ENCODE measurements at places on chromosomes 7 and 10. TPM values are rescaled to one million over a fixed set of nuclear protein-coding genes. Genes with fewer than 3 reads are reported as not detected.

Gene FOXI2
- 0.05 TPM for polyA plus RNA-seq

Gene CAV2
- polyA plus RNA-seq: 20.4 TPM

Gene EIF3B
- polyA plus RNA-seq: 78.1 TPM

Gene VWA2
- polyA plus RNA-seq: 0.22 TPM

Gene VSTM4
- 0.80 TPM for polyA plus RNA-seq

Gene BLNK
- 103 TPM for polyA plus RNA-seq

Gene TAF3
- 2.7 TPM for polyA plus RNA-seq

Gene EPDR1
- 5.5 TPM for polyA plus RNA-seq

Gene HERC4
- 19.5 TPM for polyA plus RNA-seq

Gene NUDT1
- polyA plus RNA-seq: 42.4 TPM

Gene CPVL
- 18.7 TPM for polyA plus RNA-seq

Gene PPP1R3A
- polyA plus RNA-seq: not detected

Gene CYP17A1
- 0.20 TPM for polyA plus RNA-seq

Gene IL2RA
- 9.7 TPM for polyA plus RNA-seq

Gene ANXA7
- polyA plus RNA-seq: 40.1 TPM

Gene IMPDH1
- polyA plus RNA-seq: 52.1 TPM

Gene ZNF736
- 5.1 TPM for polyA plus RNA-seq

Gene SPDYE16
- polyA plus RNA-seq: 0.13 TPM

Measured in spleen (tissue), 13 donors.